ENCODE measurements at places on chromosomes 11 and 22.
A peak's percentile ranks its signal among the peaks of the same experiment; 100 is the strongest.

- DNase-seq = no peak
Observed at GRCh38 chr11:85828640-85828978, 17.7 kb upstream of the SYTL2 start.

DNA sequence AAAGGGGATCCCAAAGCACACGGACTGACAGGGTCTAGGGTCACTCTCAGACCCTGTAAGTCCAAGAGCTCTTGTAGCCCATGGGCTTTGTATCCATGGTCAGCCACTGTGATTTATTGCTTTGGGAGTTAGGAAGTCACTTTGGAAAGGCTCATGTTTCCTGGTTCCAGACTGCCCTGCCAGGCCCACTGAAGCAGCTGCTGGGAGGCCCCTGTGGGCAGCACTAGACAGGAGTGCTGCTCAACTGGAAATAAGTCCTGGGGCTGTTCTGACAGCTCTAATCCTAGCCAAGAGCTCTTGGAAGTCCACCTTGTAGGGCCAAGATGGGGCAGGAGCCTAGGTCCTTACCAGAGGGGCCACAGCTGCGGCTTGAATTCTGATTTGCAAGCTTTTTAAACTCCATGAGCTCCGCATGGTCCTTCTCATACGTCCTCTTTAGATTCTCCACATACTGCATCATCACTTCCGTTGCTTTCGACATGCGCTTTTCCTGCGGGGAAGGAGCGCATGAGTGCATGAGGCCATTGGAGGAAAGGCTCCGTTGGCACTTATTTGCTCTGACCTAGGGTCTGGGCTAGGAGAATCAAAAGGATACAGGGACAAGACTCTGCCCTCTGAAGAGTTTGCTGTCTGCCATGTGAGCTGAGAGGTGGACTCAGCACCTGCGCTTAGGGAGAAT lies 32.2 kb upstream of the LYVE1 start:
- no peak for DNase-seq

- peak; percentile 55 for DNase-seq
Observed at GRCh38 chr22:35648066-35649025, at the start of gene APOL6. TSS of gene APOL6 (plus strand) at chr22:35648446. CDS start at chr22:35656426, 7,980 bp downstream.

- DNase-seq = no peak
Observed at GRCh38 chr22:19882446-19883381, 28.0 kb upstream of the GNB1L start.

DNA sequence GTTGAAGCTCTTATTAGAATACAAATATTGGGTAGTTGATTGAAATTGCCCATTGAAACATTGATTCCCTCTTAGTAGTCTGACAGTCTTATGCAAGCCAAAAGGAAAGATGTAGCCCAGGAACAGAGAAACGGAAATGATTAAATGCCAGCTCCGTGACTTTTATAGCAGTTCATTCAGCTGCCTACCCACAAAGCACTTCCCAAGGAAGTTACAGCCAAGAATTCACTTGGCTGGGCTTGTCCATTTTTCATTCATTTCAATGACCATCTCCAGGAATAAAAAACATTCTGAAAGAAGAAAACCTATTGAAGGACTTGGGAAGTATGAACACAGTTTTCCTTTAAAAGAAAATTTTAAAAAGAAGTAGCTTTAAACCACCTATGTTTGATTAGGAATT lies 62.0 kb downstream of the NCAM1 start:
- no peak for DNase-seq

- DNase-seq = no peak
Observed at GRCh38 chr11:115169251-115169650, 335.0 kb downstream of the CADM1 start.

DNA sequence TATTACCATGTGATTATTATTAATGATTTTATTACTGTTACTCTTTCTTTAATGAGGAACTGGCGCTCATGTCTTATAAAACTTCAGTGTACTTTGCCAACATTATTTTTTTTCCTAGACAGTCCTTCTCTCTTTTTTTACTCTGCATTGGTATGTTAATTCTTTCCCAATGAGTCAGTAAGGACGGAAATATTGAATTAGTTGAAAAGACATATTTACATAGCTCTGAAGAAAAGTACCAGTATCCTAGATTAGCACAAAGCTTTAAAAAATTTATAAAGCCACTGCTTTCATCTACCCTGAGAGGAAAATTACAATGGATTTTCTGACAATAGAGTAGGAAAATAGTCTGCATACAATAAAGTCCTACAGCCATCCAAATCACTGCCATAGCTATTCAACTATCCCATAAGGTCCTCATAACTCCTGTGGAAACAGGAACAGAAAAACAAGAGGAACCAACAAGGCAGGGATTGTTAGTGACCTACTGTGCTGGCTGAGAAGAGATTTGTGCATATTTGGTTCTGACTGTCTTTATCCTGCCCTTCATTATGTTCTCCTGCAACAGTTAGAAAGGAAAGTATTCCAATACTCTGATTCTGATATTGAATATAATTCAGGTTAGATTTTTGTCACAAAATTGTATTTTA lies 314.4 kb downstream of the AASDHPPT start:
- no peak for DNase-seq

DNA sequence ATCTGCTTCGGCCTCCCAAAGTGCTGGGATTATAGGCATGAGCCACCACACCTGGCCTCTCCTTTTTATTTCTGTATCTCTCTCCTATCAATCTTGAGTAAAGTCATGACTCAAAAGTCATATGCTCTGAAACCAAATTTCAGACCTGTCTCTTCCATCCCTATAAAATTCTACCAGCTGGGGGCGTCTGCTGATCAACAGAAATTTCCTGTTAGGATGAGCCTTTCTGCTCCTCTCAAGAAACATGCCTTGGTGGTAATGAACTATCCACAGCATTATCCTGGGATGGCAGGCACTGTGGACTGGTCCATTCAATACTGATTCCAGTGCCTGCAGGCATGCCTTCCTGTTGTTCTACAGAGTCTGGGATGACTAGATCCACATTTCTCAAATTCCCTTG lies 472.6 kb downstream of the NELL1 start:
- no peak for DNase-seq

- peak; percentile 50 for DNase-seq
Observed at GRCh38 chr11:20609727-20610707, 10.6 kb downstream of the SLC6A5 start.

DNA sequence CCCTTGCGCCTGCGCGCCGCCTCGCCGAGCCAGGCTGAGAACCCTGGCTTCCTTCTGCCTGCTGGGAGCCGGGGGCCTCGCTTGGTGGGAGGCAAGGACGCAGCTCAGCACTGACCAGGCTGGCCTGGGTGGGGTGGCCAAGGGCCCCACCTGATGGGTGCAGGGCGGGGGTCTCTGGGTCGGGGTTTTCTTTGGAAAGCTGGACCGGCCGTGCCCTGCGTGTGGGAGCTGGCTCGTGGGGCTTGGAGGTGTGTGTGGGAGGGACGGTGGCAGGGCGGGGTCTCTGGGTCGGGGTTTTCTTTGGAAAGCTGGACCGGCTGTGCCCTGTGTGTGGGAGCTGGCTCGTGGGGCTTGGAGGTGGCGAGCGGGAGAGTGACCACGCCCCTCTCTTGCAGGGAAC lies 6.2 kb downstream of the GRAMD4 start:
- DNase-seq = no peak
